Stimulated activated CD8-positive, alpha-beta memory T cell treated with anti-CD3 and anti-CD28 coated beads, Interleukin-4, amount 100 ng/mL, for 1 hour (primary cell): ENCODE measurements at places on chromosomes 12 and 14.

DNA sequence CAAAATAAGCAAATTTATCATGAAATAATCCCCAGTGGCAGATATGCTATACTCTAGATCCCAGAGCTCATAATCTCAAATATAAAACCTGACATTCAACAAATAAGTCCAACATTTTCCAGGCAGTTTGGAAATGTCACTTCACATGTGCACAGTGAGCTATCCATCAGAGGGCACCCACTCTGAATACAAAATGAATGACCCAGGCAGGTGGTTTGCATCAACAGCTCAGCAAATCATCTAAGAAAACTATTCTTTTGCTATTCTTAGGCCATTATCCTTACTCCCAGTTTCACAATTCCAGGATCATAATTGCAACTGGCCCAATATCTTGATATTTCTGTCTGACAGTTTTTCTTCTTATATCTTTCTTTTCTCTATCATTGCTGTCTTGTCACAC lies 38.5 kb downstream of the TRIM9 start:
- DNase-seq = no peak

DNA sequence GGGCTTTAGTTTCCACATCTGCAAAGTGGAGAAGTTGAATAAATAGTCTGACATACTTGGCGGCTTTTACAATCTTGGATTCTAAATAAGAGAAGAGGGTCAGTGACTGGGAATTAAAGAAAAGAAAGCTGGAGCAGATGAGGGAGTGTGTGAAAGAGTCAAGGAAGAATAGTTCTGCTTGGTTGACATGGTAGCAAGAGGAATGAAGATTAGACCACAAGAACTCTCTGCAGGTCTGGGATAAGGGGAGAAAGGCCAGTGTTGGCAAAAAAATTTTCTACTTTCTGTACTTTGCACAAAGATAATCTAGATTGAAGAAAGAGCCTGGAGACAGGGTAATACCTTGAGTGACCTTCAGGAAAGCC lies 5.9 kb downstream of the ITGB7 start:
- DNase-seq = no peak

DNA sequence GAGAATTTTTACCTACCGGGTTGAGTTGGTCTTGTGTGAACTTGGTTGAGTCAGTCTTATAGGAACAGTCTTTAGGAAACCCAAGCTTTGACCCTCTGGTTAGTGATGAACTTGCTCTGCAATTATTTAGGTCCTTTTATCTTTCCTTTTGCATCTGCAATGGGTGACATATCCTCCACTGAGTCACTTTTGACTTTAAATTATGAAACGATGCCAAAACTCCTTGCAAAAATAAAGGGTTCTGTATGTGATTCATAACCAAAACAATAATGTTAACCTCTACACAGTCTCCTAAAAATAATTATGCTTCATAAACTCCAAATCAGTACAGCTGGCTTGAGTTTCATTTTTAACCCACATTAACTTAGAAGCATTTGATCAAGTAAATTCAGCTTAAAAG lies 979.4 kb downstream of the GALC start:
- no peak for DNase-seq

DNA sequence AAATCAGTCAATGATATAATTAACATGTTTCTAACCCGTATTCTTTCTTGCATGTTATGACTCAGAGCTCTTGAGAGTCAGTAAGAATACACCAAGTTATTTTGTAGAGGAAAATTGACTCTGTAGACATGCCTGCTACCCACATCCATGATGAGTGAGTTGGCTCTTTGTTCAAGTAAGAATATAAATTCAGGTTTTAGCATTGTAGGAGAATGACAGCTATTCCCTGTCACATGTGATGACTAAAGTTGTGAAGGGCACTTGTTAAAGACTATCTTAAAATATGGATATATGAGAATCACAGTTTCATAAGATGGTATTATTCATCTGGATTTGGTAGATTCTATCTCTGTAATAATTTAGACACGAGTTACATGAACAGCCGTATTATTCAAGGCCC lies 209.1 kb downstream of the CCDC59 start:
- no peak for DNase-seq

DNA sequence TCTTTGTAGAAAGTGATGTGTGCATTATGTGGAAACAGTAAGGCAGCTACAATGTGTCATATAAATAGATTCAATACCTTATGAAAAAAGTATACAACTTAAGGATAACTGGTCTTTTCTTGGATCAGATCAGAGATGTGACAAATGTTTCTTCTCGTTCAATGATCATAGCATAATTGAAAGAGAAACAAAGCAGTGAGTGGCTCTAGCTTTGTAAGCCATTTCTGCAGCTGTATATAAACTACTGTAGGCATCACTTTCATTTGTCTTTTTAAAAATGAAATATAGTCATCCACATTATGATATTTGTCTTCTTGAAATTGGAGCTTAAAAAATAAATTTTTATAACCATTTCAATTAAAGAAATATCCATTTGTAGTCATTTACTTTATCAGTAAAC lies 63.8 kb upstream of the LMO3 start:
- no peak for DNase-seq

GRCh38 chr12:54068418-54069070 lies 14.9 kb downstream of the HOXC4 start:
- no peak for DNase-seq

DNA sequence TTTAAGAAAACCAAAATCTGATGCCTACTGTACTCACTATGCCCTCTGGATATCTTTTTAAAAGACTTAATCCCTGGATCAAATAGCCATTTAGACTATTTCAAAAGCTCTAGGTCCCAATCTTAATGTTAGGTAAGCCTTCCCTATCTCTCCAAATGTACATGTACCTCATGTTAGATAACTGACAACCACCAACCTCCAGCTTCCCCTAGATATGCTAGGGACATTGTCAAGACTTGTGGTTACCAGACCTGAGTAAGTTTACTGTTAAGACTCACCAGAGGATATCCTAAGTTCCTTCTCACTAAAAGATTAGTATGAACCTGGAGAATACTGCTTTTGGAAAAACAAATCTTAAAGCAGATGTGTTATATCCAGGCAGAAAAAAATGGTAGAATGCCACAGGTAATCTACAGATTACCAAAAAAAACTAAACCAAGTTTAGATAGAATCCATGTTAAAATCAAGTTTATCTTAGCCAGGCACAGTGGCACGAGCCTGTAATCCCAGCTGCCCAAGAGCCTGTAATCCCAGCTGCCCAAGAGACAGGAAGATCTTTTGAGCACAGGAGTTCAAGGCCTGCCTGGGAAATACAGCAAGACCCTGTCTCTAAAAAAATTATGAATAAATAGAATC lies 9.7 kb downstream of the NAP1L1 start:
- DNase-seq = no peak

DNA sequence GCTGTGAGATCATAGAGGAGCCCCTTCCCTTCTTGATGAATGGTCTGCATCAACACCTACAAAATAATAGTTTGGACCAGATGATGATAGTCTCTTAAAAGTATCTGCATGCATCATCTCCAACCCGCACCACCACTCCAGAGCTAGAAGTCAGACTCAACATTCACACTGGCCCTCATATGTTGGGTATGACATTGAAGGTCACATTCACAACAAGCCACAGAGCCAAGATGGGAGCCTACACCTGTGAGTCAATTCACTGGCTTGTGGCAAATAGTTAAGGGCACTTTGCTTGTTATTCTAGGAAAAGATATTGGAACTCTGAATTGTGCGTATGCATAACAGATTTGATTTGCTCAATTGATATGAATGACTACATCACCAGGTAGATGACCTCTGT lies 1197.9 kb downstream of the VRK1 start:
- no peak for DNase-seq

GRCh38 chr12:45292486-45293195 lies 76.7 kb downstream of the ANO6 start:
- DNase-seq = no peak

DNA sequence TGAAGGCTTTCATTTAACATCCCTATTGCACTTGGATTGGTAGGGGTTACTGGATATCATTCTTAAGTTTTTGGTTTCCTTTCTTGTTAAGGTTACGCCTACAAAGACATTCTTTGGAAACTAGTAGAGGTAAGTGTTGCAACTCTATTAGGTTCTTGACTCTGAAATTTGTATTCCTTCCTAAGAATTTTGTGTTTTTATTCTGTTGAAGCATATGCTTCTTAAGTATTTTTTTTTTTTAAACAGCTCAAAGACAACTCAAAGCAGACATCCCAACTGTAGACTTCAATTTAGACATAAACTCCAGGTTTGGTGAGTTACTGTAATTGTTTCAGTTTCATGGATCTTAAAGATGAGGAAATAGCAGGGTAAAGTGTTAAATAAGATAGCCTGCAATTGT lies 1.1 kb upstream of the RBMS2 start:
- DNase-seq = no peak

DNA sequence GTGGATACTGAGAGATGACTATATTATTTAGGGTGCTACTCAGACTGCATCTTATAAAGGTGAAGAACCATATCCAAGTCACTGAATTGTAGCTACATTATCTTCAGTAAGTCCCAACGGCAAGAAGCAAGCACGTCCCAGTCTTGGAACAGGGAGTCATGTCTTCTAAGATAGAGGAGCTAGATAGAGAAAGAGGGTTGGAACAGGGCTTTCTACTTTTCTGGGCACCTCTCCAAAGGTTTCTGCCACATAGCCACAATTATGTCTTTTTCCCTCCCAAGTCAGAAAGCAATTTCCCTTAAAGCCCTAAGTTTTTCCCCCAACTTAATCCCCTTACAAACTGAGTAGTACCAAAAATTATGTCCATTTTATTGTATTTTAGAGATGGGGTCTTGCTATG lies 22.4 kb downstream of the MAPK1IP1L start:
- DNase-seq = no peak

DNA sequence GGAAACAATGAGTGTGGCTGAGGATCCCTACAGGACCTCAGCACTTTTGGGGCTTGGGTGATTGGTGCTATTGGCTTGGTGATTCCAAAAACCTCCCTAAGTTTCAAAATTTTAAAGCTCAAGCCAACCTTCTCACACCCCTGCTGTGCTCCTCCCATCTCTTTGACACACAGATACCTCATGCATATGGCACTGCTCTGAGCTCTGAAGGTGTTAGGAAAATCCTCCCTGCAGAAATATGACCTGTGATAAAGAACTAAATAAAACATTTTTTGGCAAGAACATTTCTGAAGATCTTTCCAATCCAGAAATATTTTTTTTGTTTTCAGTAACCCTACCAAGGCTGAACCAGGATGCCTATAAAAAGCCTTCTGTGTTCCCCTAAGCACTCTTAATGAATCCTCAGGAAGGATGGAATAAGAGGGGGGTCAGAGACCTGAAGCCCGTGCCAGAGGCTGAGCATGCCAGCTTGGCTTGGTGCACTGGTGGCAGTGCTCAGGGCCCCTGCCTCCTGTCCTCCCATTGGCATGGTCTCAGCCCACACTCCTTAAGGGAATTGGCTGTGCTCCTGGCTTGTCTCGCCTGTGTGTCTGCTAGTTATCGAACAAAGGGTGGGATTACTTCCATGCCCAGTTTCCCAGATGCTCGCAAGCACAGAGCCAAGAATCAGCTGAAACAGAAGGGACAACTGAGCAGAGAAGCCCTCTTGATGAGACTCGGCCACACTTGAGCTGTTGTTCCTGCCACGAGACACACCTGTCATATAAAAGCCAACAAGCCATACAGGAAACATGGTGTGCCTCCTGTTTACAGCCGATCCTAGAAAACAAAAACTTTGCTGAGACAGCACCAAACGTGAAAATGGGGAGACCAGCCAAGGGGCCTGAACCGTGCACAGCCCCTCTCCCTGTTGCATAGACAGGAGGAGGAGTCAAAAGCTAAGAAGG lies 132.7 kb upstream of the EEA1 start:
- DNase-seq = no peak

DNA sequence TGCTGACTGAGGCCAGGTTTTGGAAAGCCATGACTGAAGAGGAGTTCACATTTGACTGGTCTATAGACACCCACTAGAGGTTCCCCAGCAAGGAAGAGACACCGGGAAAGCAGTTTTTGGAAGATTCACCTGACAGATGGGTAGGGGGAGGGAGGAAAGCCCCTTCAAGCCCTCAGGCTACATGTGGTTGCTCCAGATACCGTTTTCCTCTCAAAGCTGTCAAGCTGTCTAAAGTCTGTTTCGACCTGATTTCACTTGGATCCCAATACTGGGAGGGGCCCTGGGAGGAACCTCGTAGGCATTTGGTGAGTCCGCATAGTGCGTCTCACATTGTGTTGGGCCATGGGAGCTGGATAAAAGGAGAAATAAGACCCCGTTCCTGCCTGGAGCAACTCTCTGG lies 1.7 kb upstream of the LRP1 start:
- no peak for DNase-seq

GRCh38 chr12:116453631-116454030 lies 105.5 kb upstream of the MAP1LC3B2 start:
- no peak for DNase-seq

GRCh38 chr12:112309797-112310196 lies 72.4 kb downstream of the HECTD4 start:
- no peak for DNase-seq

DNA sequence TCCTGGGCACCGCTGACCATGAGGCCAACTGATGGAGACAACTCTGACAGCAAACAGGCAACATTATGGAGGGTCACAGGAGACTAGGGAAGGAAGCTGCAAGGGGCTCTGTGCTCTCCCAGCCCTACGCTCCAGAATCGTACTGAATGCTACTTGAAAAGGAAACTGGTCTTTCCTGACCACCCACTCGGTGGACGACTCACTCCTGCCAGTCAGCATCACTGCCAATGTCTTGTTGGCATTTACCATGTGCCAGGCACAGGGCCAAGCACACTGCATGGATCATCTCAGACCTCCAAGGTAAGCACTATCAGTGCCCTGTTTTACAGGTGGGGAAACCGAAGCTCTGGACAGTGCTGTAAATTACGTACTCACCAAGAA lies 38.0 kb downstream of the CCDC85C start:
- no peak for DNase-seq

- no peak for DNase-seq
Observed at GRCh38 chr14:54213536-54213935, 183.3 kb upstream of the CDKN3 start.

GRCh38 chr14:79465651-79466050 lies 745.7 kb downstream of the DIO2 start:
- no peak for DNase-seq
